ENCODE measurements at places on chromosomes 4 and X.

DNA sequence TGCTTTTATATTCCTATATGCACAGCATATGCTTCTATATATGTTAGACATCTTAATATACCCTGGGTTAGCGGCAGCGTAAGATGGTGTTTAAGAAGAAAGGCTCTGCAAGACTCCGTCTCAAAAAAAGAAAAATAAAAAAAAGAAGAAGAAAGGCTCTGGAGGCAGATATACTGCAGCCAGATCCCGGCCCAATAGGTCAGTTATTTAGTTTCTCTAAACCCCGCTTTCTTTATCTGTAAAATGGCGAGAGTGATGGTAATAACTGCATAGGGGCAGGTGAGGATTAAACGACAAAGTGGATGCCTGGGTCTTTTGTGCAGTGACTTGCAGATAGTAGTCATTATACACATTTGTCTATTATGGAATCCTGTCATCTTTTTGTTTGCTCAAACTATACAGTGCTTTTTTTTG, 115.2 kb downstream of the NAA11 start:
- DNase-seq: no peak

- DNase-seq: no peak
Observed at GRCh38 chr4:54104907-54105306, 4.9 kb downstream of the GSX2 start.

DNA sequence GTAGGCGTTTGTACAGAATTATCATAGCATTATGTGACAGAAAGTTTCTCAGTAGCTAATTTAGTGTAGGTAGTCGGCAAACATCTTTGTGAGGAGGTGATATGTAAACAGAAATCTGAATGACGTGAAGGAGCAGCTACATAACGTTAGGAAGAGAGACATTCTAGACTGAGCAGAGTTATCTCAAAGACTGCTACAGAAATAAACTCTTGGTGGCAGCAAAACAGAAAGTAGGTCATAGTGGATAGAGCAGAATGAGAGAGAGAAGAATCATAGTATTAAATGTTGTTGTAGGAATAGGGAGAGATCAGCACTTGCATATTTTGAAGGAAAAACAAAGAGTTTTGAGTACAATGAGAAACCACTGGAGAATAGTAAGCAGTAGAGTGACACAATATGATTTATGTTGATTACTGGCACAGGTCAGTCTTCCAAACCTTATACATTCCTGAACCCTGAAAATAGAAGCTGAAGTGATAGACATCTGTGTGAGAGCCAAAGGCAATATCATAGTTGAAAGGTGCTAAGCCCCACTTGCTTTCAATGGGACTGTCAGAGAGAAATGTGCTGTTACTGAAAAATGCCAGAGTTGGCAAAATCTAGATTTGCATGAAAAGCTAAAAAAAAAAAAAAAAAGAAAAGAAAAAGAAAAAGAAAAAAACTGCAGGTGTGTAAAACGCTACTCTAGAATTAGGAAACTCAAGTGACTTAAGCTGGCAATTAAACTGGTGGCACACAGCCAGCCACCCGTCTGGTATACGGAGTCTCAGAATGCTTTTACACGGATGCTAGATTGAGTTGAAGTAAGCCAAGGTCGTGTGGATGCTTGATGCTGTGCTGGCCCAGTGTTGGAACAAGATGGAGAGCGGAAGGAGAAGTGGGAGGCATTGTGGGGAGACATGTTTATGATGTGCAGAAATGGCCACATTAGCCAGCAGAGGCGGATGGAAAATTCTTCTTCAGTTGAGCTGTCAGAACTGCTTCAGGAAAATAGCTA, 750.2 kb upstream of the HS3ST1 start:
- DNase-seq: no peak

DNA sequence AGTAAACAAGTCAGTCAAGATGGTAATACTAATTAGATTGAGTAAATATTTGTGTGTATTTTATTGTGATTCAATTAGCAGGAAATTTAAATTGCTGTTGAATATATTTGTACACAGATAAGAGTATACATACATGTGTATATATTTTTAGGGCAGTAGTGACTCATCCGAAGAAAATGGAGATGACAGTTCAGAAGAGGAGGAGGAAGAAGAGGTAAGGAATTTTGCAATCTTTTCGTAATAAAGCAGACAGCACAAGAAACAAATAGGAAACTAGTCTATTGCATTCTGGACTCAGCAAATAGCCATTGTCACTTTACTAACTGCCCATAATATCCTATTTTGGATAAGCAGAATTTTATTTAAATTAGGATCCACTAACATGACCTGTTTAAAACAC, 6.6 kb downstream of the IBSP start:
- DNase-seq: no peak

GRCh38 chr4:3211866-3212265, 37.1 kb upstream of the MSANTD1 start:
- DNase-seq: no peak

DNA sequence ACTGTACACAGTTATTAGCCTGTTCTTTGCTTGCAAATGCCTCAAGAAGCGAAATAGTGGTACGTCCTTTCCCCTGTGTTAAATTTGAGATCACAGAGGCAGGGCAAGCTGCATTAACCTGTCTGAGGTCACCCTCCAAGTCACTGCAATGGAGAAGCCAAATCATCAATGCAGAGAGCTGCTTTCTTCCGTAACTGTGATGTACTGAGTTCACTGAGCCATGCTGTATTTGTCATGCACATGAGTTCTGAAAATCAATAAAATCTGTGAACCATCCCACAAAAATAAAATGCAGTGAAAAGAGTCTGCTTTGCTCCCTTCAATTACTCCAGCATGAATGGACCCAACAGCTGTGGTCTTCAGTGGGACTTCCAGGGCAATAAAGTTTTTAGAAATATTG, 393.5 kb downstream of the KCNIP4 start:
- DNase-seq: no peak

Data from activated naive CD4-positive, alpha-beta T cell (primary cell).